ENCODE measurements at places on chromosomes 1 and 21. TPM values are rescaled to one million over a fixed set of nuclear protein-coding genes. Genes with fewer than 3 reads are reported as not detected.

DNA sequence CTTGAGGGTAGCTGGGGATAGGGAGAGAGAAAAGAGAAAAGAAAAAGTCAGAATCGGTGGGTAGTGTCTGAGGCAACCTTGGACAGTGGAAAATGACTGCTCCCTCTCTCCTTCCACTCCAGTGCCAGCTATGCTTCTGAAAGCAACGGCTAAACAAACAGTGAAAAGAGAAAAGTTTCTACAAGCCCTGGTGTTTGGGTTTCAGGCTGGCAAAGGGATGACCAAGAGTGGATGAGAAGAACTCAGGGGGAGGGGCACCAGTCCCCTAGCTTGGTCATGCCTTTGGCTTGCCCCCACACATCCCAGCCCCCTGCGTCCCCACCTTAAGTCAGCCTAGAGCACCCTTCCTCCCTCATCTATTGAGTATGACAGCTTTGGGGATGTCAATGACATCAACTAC lies 8.6 kb downstream of the IL22RA1 start:
- no peak for DNase-seq

Gene GNAT2
- not detected for total RNA-seq

- no peak for DNase-seq
These were observed 160.0 kb downstream of the PDE4B start for GRCh38 chr1:65952696-65953095.

Gene LINGO4
- total RNA-seq = not detected

- DNase-seq = no peak
These were observed 134.6 kb downstream of the TNFSF18 start for GRCh38 chr1:172916116-172916515.

GRCh38 chr1:167126811-167127210 lies 32.9 kb downstream of the STYXL2 start:
- DNase-seq = no peak

GRCh38 chr1:172851856-172852255 lies 193.0 kb downstream of the FASLG start:
- no peak for DNase-seq

DNA sequence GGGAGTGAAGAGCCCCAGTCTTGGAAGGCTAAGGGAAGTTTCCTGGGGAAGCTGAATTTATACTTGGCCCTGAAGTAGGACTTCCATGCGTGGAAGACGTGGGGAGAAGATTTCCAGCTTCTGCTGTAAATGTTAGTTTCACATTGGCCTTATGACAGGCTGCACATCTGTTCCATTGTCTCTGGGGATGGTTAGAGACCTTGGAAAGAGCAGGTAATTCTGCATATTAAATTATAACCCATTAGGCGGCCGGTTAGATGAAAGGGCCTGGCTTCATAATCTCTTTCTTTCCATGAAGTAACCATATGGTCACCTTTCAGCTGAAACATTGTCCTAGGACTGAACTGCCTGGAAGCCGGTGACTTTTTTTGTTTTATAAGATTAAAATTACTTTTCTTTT lies 37.5 kb downstream of the DPT start:
- DNase-seq = no peak

DNA sequence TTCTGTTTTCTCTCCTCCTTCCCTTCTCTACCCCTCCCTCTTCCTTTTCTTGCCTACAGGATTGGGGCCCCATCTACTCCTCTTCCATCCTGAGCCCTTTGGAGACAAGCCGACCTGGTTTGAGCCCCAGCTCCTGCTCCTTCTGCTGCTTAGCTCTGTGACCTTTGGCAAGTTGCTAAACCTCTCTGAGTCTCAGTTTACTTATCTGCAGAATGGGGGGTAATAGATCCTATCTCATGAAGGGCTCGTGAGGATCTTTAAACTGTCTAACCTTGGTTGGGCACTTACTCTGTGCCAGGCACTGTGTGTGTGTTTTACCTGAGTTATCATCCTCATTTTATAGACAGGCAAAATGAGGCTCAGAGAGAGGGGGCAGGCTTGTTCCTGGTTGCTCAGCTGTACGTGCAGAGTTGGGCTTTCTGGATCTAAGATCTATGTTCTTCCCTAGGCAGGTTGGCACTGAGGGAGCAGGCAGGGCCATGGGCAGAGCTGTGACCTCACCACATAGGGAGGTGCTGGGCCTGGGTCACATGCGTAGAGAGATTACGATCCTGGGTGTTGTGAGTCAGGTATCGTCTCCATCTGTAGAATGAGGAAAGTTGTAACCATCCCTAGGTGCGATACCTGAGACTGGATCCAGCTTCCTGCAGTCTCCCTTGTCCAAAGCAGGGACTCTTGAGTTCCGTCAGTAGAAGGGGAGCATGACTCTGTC lies 58.5 kb downstream of the FOXO6 start:
- no peak for DNase-seq

DNA sequence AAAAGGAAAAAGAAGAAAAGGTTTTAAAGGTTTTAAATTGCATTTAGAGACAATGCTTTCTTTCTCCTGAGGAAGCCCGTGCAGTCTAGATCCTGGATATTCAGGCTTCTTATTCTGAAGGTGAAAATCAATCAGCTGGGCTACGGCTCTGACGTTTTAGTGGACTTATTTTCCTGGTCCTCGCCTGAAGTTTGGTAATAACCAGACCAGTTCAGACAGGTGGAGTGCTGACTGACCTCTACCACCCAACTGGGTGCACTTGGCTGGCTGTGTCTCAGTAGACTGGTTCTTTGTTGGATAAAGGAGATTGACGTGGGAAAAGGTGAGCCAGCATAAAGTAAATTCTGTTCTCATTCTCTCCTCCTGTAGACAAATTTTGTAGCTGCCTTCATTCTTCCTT lies 7.2 kb upstream of the ATP1A1 start:
- no peak for DNase-seq

DNA sequence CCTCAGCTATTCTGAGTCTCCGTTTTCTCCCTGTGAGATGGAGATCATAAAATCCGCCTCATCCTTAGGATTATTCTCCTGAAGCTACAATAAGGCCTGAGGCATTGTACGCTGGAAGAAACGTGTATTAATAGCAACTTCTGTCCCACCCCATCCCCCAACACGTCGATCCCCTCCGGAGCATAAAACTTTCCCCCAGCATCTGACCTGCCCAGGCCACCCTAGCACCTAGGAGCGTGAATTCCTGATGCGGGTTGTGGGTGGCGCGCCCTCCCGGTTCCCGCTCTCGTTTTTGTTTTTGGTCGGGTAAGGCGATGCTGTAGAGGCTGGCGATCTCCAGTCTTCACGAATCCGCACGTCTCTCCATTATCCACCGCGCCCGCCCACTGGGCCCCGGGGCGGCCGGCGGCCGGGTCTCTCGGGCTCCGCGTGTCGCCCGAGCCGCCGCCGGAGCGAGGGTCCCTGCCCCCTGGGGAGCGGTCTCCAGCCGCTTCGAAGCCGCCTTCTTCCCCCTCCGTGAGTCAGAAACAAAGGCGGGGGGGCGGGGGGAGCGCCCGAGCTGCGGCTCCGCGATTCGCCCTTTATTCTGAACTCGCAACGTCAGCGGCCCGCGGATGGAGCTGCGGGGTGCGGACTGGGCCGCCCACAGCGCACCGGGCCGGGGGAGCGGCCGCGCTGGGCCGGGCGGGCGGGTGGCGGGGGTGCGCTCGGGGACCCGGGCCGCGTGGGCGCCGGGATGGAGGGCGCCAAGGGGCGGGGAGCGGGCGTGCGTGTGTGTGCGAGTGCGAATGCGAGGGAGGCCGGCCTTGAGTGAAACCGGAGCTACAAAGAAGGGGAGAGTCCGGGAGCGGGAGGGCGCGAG lies at the start of gene PLEKHO1:
PLEKHO1 (plus strand) TSS at position 646 of the 862 bp plus-strand sequence. CDS start 342 bp downstream, outside the sequence.
- no peak for DNase-seq

DNA sequence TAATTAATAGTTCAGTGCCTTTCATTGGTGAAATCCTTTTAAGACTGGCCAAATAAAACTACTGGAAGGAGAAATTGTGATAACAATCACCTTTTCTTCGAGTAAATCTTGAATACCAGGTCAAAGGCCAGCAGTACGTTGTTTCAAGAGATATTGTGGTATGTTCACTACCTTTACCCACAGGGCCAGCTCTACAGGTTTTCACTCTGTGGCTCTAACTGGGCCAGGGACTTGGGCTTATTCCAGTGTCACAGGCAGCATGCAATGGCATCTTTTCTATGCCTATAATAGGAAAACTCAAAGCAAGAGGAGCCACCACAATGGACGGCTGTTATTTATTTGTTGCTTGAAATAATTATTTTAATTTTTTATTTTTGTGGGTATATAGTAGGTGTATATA lies 26.8 kb upstream of the LRIF1 start:
- DNase-seq = no peak

- no peak for DNase-seq
These were observed 176.7 kb downstream of the LYPLAL1 start for GRCh38 chr1:219350172-219350931.

- no peak for DNase-seq
These were observed 158.3 kb downstream of the PLXNA2 start for GRCh38 chr1:208085655-208086515.

DNA sequence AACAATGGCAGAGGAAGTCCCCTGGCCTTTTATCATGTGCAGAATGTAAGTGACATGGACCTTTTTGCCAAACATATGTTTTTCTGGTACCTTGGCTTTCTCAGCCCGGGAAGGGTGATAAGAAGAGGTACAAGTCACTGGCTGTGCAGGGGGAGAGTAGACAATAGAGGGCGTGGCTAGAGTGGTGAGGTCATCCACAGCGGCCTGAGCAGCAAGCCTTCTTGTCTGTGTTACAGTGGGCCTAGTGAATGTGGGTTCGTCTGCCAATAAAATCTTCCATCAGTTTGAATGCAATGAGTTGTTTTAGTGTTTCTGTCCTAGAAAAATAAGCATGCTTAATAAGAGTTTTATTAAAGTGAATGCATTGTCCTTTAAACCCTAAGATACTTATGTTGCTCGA lies 59.0 kb upstream of the PGD start:
- DNase-seq = no peak

DNA sequence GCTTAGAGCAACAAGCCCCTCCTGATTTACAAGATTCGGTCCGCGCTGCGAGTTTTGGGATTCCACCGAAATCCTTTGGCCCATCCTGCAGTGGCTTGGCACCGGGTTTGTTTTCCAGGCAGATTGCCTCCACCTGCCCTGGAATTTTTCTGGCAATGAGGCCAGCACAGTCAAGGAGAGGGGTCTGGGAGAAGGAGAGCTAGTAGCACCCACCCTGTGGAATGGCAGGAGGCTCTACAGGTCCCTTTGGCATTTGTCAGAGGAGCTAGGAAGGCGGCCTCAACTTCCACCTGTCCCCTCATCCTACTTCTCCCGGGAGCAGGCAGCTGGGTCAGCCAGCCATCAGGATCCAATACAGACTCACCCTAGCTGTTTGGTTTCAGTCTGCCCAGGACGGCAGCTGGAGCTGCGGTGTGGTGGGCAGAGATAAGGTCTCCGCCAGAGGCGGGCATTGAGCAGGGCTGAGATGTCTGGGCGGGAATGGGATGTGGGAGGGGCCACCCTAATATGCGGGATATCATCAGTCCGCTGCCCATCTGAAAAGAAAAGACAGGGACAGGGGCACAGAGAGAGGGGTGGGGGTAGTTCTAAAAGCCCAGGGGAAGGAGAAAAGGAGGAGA lies 37.8 kb upstream of the PRELP start:
- no peak for DNase-seq

DNA sequence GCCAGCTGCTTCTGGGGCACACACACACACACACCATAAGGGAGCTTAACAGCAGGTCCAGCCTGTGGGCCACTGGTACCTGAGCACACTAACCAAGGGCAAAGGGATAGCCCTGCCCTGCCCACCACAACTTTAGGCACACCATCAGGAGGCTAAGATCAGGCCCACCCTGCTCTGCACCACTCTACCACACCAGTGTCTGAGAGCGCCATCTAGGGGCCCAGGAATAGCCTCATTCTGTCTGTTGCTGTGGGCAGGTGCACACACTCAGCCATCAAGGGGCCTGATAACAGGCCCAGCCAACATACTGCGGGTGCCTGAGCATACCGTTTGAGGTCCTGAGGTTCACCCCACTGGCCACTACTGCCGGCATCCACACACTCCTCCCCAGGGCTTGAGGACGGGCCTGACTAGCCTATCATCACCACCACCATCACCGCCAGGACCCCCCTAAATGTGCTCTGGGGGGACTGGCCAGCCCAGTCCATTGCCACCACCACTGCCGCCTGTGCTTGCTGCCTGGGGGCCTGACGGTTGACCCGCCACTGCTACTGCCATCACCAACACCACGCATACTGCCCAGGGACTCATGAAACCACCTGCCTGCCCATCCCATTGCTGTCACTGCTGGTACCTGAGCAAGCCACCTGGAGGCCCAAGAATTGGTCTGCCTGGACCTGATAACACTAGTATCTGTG lies 31.3 kb downstream of the NSL1 start:
- DNase-seq = no peak

- DNase-seq = no peak
These were observed 38.7 kb downstream of the DHCR24 start for GRCh38 chr1:54848134-54848948.

Gene DDR2
- 1.3 TPM for total RNA-seq

DNA sequence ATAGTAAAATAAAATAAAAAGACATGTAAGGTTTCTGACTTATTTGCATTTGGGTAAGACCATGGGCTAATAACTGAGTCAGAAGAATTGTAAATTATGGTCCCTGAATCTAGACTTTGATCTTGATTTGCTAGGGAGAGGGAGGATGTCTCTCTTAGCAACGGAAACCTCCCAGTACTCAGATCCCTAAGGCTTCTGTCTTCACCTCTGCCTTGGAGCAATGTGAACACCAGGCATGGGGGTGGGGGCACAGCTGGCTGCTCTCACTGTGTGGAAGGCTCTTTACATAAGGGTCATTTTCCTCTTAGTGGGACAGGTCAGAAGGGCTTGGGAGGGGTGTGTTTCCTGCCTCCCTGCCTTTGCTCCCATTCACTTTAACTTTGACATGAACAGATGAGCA lies 17.0 kb upstream of the TMEM54 start:
- no peak for DNase-seq

Gene CLCNKB
- not detected for total RNA-seq

- no peak for DNase-seq
These were observed 43.5 kb upstream of the MCOLN3 start for GRCh38 chr1:85091671-85092280.

Gene CD101
- total RNA-seq = 0.14 TPM

GRCh38 chr1:50611675-50612074 lies 188.4 kb upstream of the DMRTA2 start:
- no peak for DNase-seq

Gene HMGCL
- 38.5 TPM for total RNA-seq

Gene AADACL4
- total RNA-seq = not detected

Gene SPATA21
- not detected for total RNA-seq

GRCh38 chr21:17536381-17536780 lies 23.5 kb downstream of the CXADR start:
- DNase-seq = no peak
